ENCODE measurements at places on chromosomes 11 and 22. TPM values are rescaled to one million over a fixed set of nuclear protein-coding genes. Genes with fewer than 3 reads are reported as not detected.

MRTFA gene
- 6.9 TPM for polyA plus RNA-seq

GRCh38 chr11:75925785-75926164 lies 110.8 kb downstream of the UVRAG start:
- no peak for DNase-seq

DNA sequence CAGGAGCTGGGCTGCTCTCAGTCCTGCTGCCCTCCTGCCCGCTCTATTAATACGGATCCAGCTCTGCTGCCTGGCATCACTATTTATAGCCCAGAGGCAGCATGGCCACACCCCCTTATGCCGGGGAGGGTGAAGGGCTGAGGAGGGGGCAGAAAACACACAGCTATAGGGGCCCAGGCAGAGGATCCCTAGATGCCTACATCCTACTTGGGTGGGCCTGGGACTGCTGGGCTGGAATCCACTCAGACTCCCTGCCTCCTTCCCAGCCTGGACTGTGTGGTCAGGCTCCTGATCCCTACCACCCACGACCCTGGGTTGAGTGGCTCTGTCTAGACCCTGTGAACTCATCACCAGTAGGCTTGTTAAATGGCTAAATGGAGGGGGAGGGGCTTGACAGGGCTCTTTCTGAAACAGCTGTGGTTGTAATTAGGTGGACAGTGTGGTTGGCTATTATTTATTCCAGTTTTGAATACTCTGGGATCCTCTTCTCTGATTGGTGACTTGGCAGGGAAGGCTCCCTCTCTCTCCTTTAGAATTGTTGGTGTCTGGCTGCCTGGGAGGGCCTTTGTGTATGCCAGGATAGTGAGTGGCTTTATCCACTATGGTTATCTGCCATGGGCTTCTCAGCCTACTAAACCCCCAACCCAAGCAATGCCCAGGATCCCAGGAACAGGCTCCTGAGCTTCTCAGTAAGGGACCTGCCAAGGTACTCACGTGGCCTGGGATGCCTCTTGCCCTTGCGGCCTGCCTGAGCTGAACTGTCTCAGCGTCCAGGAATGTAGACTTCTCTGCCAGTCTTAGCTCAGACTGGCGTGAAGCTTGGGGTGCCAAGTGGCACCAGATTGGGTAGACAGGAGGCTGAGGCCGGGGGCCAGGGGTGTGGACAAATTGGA lies 15.2 kb downstream of the PHLDB1 start:
- peak; percentile 22 for DNase-seq

DNA sequence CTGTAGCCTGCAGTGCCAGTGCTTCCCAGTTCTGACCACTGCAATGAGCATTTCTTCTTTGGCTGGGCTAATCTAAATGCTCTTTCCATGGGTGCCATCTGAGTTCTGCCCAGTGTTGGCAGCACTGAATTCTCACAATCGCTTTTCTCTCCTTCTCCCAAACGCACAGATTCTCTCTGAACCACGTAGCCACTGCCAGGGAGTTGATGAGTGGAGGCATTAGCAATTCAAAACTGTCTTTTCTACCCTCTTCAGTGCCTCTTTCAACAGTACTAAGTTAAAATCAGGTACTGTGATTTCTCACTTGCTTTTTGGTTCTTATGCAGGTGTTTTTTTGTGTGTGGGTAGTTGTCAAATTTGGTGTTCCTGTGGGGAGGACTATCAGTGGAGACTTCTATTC lies 745.0 kb upstream of the ANO5 start:
- DNase-seq, result no peak

- no peak for DNase-seq
Measured at GRCh38 chr11:76054330-76054729, 152.0 kb downstream of the WNT11 start.

DNA sequence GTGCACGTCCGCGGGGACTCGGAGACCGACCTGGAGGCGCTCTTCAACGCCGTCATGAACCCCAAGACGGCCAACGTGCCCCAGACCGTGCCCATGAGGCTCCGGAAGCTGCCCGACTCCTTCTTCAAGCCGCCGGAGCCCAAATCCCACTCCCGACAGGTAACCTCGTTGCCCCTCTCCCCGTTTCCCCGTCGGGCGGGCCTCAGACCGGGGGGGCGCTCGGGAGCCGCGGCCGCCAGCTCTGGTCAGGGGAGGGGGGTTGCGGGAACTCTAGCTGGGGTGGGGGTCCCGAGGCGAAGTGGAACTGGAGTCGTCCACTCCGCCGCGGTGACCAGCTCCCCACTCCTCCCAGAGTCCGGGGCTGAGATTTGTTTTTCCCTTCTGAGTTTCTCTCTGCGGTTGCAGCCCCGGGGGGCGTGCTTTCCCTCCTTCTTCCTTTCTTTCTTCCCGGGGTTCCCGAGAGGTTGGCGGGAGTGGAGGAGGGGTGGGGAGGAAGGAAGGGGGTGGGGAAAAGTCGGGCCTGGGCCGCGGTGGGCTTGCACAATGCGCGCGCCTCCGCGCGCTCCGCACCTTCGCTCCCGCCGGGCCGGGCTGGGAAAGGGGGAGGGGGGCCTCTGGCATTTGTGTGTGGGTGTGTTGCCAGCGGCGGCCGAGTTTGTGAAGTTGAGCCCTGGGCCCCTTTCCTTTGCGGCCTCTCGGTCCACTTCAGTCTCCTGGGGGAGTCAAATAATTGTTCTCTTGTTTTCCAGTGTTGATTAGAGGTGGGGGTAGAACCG lies 952 bp downstream of the YAP1 start:
- no peak for DNase-seq

DNA sequence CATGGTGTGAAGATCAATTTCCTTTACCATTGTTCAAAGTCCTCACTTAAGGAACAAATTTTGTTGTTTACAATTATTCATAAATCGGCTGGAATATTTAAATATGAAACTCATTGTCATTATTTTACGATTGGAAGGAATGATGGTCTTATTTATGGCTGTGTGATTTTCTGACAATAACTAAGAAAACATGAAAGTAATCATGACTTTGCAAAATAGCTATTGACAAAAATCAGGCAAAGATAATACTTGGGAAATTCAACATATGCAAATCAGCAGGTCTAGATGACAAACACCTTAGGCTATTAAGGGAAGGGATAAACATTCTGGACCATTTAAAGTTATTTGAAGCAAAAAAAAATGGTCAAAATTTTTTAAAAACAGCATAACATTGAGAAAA lies 654.8 kb upstream of the CNTN5 start:
- no peak for DNase-seq

DNA sequence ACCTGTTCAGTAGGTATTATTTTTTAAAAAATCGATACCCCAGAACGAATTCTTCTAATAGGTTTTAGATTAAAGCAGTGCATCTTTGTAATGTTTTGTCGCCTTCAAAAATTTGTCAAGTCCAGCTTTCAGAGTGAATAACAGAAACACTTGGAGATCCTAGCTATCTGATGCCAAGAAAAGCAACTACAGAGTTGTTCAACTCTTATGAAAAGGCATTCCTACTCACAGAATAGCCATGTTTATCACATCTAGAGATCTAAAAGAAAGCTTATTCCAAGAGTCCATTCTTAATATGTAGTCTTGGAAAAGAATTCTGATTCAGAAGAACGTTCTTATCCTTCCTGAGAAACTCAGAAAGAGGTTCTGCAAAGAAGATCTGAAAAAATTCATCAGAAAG lies 268.5 kb downstream of the TTC28 start:
- no peak for DNase-seq

GRCh38 chr22:41445129-41446056 lies 1.2 kb downstream of the TOB2 start:
- DNase-seq, result peak; percentile 12
